Esophagus muscularis mucosa (tissue), 4 donors: ENCODE measurements at places on chromosomes 4 and X. TPM values are rescaled to one million over a fixed set of nuclear protein-coding genes. Genes with fewer than 3 reads are reported as not detected.

The BLOC1S4 gene
- 16.4 TPM for total RNA-seq

DNA sequence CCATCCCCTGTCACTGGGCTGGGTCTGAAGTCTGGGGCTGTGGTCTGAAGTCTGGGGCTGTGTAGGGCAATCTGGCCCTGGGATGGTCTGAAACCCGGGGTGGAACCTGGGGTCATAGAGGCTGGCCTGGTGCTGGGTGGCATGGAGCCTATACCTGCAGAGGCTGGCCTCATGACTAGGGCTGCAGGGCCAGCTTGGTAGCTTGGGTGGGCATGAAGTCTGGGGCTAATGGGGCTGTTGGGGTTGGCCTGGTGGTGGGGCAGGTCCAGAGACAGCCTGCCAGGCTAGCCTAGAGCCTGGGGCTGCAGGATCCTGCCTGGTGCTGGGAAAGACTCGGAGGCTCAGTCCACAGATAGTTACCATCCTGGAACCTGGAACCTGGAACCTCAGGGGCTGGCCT is 37.0 kb downstream of the GALNT7 start:
- no peak overlapping the region for H3K4me3 ChIP-seq
- no peak overlapping the region for H3K27ac ChIP-seq
- H3K36me3 ChIP-seq: no peaks in the 10 kb centered on the region
- DNase-seq: no peak
- H3K27me3 ChIP-seq: no peaks in the 10 kb centered on the region

The PPP1R2C gene
- total RNA-seq: not detected

GRCh38 chrX:63934791-63935190 is 149.8 kb upstream of the ARHGEF9 start:
- H3K27ac ChIP-seq: no peak overlapping the region
- H3K4me1 ChIP-seq: no peaks in the 10 kb centered on the region
- no peak overlapping the region for H3K4me3 ChIP-seq
- H3K36me3 ChIP-seq: no peaks in the 10 kb centered on the region
- no peak for DNase-seq

GRCh38 chr4:174538876-174539250 is 16.6 kb upstream of the HPGD start:
- H3K27me3 ChIP-seq: no peaks in the 10 kb centered on the region
- H3K27ac ChIP-seq: no peak overlapping the region

The HTN3 gene
- total RNA-seq: not detected
